ENCODE measurements at places on chromosomes 3 and 15.

GRCh38 chr3:151293127-151293526, 14.8 kb upstream of the P2RY14 start:
- DNase-seq = no peak

- no peak for DNase-seq
Measured at GRCh38 chr3:14920536-14920935, 26.8 kb upstream of the NR2C2 start.

DNA sequence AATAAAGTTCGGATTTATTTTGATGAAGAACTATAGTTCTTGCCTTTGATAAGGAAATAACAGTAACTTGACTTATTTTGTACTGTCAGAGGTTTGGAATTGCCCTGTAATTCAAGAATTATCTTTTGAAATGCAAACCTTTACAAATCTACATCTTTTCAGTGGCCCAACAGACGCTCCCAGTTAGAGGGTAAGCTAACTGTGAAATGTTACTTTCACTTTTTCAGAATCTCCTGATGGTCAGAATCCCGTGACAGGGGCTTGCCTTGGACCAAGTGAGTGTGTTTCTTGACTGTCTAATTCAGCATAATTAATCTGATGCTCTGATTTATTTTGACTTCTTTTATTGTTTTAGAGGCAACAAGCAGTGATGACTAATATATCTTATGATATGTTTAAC, 262.5 kb downstream of the PLOD2 start:
- DNase-seq = no peak

GRCh38 chr15:94066046-94066445, 165.3 kb upstream of the MCTP2 start:
- no peak for DNase-seq

DNA sequence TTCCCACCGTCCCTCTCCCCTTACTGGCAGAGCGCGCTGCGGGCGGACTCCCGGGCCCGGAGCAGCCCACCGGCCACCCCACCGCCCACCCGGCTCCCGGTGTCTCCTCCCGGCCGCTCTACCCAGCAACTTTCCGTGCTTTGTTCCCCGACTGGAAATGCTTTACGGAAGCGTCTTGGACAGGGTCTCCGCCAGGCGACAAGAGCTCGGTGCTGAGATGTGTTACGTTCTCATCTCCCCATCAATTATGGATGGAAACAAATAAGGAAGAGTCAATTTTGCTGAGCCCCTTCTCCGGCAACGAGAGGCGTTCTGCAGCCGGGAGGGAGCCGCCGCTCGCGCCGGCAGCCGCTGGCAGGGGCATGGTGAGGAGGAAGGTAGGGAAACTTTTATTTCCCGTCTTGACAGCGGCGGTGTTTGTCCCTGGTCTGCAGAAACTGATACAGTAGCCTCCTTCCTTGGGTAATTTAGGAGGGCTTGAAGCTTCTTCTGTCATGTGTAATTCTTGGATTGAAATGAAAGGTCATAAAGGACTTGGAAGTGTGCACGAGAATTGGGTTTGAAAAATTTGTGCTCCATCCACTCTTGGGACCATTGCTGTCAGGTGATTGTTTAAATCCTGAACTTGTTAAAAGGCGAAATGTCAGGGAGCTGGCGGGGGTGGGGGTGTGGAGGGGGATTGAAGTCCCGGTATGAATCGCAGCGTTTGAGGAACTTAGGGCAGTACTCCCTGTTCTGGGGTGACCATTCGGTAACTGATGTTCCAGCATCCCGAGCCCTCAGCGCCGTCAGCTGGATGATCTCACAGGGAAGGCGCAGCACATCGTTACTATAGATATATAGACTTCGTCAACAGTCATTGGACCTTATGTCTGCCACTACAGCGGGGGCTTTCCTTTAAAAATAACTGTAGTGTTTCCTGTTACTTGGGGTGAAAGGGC, 1.5 kb downstream of the SEMA6D start:
- DNase-seq = no peak

- no peak for DNase-seq
Measured at GRCh38 chr15:92665100-92665555, 9.6 kb upstream of the FAM174B start.

DNA sequence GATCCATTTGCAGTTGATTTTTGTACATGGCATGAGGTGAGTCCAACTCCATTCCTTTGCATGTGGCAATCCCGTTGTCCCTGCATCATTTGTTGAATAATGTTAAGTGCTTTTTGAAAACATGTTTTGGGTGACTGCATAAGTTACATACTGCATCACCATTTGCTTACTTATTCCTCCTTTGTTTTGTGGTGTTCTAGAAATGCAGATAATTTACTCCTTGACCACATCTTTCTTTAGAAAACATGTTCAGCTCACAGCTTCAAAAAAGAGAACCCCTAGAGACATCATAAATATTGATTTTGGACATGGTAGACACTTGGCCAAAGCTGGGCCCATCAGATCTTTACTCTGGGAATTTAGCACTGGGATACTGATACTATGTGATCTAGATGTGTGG, 135.3 kb upstream of the DAZL start:
- no peak for DNase-seq

DNA sequence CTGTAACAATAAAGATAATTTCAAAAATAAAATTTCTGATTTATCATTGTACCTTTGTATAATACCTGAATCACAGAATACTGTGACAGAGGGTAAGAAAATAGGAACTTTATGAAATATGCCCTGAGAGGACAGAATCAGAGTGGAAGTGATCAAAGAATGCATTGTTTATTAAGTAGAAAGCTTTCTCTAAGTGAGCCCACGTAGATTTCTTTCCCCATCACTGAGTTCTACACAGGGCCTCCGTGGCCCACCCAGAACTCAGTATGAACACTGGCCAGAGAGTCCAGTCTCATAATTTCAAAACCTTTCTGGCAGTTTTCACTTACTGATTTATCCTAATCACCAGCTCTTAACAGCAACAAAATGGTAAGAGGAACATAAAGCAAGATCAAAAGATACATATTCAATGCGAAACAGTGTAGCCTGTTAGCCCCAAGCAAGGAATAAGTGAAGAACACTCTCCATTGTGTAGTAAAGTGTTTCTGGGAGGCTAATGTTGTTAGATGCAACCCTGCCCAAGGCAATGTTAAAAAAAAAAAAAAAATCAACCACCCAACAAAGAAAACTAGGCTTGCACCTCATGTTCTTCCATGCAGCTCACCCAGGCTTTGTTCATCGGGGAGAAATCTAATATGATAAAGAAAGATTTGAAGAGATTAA, 341.3 kb downstream of the LSAMP start:
- no peak for DNase-seq

DNA sequence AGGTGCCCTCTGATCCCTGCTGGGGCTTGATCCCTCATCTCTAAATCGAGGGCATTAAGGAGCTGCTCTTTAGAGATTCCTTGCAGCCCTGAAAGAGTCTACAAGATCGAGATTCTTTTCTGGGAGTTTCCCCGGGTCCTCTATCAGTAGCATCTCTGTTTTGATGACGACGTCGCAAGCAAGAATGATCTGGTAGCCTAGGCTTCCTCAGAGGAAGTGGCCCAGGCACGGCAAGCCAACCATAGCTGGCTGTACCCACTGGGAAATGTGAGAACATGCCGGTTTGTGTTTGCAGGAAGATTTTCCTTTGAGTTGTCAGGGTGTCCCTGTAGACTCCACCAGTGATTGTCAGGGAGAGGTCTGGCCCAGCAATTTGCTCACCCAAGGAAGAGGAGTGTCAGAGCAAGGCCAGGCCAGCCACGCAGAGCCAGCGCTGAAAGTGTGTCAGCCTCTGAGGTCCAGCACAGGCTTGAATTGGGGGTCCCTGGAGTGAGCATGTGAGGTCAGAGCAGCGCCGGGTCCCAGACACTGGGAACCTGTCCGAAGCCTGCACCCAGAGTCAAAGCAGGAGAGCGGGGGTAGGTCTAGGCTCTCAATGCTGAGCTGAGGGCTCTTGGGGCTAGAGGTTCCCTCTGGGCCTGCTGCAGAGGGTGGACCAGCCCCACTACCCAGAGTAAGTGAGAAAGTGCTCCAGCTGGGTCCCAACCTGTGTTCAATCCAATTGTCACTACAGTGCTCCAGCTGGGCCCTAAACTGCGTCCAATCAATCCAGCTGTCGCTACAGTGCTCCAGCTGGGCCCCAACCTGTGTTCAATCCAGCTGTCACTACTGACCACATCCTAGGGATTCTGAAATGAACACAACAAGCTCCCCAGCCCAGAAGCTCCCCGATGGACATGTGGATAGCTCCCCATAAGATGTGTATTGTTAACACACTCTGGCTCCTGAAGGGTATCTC, 95.7 kb downstream of the CHDH start:
- peak; percentile 65 for DNase-seq

DNA sequence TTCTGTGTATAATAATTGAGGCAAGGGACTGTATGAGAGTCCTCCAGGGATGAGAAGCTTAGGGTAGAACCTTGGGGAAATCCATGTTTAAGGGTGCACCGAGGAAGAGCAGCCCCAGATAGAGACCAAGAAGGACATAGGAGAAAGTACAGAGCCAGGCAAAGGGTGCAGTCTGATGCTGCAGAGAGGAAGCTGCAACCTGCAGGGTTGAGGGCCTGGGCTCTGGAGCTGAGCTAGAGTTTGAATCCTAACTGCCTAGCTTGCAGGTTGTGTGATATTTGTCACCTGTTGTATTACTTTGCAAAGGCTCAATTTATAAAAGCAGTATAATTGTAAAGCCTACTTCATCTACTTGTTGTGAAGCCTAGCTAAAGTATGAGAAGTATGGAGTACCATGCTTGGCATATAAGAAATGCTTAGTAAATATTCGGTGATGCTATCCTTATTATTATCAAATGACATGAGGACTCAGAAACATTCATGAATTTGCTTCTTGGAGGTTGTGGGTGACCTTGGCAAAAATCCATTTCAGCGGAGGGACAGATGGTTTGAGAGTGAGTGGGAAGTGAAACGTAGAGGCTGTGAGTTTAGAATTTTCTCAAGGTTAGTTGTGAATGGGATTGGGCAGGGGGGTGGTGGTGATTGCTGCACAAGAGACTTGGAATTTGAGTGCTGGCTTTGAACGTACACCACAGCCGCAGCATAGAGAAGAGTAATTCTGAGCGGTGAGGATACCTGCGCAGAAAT, 43.8 kb downstream of the PLCL2 start:
- peak; percentile 55 for DNase-seq

GRCh38 chr3:108564564-108564963, 24.7 kb downstream of the CIP2A start:
- no peak for DNase-seq

- no peak for DNase-seq
Measured at GRCh38 chr3:67941433-67942030, 287.1 kb upstream of the SUCLG2 start.

DNA sequence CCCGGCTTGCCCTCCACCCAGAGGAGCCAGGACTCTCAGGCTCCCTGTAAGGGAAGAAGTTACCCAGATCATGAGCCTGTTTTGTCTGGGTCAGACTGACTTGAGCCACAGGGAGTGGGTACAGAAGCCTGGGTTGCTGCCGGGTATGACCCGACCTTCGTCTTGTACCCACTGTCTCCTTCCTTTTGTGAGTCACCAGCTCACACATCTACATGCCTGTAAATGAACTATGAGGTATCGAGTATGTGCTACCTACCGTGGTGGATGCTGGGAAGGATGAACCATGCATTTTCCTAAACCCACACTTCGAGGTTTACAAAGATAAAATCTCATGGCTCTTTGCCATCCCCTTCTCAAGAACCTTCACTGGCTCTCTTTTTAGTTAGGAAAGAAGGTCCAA, 56.9 kb downstream of the CACNA1D start:
- DNase-seq = no peak

All from suppressor macrophage (primary cell).